ENCODE measurements at places on chromosomes 7 and 10.

DNA sequence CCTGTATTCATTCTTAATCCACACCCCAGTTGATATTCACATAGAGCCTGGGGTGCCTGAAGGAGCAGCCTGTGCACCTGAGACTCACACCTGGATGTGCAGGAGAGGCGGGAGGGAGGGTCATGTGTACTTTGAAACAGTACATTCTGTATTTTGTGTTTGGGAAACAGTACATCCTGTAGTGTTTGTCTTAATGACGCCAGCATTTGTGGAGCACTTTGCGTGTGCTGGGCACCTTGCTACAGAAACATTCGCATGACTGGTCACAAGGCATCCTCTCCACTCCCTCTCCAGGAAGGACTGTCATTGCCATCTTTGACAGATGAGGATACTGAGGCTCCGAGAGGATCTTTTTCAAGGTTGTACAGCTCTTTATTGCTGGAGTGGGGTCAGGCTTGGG is 132.1 kb downstream of the TACC2 start:
- DNase-seq, result no peak

DNA sequence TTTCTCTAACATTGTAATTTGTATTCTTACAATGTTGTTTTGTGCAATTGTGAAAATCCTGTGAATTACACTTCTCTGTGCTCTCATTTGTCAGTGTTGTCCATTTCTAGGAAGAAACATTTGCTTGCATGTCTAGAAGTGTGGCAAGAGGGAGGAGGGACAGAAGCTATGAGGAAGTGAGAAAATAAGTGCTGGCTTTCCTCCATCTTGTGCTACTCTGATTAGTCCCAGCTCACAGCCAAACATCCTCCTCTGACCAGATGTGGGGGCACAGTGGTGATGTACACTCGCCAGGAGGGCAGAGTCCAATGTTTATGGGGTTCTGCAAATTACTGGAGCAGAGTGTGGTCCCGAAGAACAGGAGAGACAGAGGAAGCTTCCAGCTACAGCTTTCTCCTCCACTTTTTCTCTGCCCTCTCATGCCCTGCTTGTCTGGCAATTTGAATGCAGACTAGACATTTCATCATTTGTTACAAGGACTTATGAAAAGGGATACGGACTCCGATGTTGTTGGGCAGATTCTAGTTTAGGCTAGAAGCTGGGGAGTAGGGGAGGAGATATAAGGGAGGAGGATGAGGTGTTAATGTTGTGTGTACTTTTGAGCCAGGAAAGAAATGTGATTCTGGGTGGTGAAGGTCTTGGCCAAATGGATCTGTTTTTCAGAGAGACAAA is 131.0 kb upstream of the C1GALT1 start:
- no peak for DNase-seq

DNA sequence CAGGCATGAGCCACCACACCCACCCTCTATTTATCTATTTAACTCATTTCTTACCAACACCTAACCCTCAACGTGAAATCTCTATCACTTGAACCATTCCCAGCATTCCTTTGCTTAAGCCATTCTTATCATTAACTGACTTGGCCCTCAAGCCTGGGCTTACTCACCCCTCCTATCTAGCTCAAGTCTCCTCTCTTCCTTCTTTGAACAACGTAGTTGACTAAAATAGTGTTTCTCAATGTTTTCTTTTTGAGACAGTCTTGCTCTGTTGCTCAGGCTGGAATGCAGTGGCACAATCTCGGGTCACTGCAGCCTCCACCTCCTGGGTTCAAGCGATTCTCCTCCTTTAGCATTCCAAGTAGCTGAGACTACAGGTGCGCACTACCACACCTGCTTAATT is 7.0 kb downstream of the ANXA7 start:
- DNase-seq, result no peak

DNA sequence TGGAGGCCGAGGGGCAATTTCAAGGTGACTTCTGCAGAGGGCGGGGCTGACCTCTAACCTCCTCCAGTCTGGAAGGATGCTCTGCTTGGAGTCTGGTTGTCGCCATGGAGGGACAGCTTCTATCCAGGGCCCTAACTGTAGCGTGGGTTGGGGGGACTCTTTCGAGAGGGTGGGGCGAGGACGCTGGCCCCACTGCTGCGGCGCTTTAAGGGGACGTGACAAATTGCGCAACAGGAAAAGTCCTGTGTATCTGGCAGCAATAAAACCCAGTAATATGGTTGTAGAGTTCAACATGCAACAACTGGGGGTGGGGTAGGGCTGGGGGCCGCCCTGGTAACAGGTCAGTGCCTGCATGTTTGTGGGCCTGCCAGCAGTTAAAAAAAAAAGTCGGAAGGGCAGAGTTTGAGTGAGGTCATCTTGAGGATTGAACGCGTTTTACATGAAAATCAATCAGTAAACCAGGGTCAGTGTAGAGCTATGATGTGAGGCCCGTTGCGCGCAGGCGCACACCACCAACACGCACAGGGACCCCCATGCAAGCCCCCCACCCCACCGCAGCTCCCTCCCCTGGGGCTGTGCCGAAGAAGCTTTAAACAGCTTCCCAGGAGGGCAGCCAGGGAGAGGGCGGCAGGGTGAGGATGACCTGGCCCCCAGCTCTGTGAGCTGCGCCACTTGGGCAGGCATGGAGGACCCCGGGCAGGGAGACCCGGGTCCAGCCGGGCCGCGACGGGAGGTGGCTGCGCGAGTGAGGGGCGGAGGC is 4.3 kb downstream of the SHH start:
- no peak for DNase-seq

DNA sequence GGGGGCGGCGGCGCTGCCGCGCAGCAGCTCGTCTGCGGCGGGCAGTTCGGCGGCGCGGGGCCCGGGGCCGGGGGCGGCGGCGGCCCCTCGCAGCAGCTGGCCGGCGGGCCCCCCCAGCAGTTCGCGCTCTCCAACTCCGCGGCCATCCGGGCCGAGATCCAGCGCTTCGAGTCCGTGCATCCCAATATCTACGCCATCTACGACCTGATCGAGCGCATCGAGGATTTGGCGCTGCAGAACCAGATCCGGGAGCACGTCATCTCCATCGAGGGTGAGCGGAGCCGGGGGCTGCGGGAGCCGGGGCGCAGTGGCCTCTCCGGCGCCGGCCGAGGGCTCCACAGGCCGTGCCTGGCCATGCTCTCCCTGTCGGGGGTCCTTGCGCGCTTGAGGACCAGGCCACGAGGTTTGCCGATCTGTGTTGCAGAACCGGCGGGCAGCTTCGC is 548 bp downstream of the AGAP3 start:
- DNase-seq, result no peak

- DNase-seq, result no peak
Measured at GRCh38 chr7:124155432-124156022, 122.7 kb upstream of the TMEM229A start.

DNA sequence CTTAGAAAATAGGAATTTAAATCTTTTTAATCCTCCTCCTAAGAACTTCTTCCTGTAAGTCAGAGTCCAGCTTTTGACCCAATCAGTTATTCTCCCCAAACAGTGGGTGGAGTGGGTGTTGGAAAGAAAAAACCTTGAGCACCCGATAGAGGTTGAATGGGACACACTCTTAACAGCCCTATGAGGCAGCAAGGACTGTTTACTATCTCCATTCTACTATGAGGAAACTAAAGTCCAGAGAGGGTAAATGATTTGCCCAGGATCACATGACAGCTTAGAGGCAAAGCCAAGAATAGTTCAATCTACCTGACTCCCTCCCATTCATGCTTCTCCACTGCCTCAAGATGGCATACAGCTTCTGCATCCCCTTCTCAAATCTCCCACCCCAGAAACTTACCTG is 57.6 kb upstream of the SLC35B4 start:
- no peak for DNase-seq

- no peak for DNase-seq
Measured at GRCh38 chr10:11551104-11551503, 60.3 kb downstream of the USP6NL start.

GRCh38 chr10:96271016-96271815 is at the start of gene BLNK:
Gene BLNK (minus strand): TSS chr10:96271569. CDS start chr10:96271398, 171 bp downstream.
- no peak for DNase-seq

- no peak for DNase-seq
Measured at GRCh38 chr7:94576316-94576715, 66.7 kb downstream of the CASD1 start.

- DNase-seq, result no peak
Measured at GRCh38 chr10:5071411-5072198, 22.6 kb upstream of the AKR1C3 start.

DNA sequence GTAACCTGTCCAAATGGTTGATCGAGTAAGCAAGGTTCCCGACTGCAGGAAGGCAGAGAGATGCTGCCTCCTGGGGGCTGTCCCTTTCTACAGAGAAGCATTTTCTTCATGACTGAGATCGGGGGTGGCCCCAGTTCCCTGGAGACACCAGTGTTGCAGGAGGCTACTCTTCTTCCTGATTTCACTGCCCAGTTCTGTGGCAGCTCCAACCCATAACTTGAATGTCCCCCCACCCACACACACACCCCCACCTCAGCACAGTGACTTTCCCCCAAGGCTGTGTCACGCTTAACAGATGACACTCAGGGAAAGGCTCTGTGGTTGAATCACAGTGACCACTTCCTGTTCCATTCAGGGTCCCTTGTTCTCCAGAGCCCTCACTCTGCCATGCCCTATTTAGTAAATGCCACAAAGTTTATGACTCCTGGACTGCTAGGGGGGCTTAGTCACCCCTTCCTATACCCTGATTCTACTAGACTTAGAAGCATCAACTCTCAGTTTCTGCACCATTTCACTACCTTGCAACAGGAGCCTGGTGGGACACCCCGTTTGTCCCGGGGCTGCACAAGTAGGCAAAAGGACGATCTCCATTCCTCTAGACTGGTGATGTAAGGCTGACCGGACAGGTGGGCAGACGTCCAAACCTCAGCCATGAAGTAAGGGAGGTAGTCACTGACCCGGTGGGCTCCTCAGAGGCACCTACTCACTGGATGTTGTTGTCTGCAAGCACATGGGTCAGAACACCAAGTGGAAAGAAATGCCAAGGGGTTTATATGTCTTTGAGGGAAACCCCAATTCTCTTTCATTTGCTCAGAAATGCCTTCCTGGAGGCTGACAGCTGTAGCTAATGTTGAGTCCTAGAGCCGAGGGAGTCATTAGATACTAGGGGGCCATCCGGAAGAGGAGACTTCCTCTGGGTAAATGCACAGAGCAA is 31.3 kb upstream of the SMC3 start:
- peak; percentile 71 for DNase-seq

- DNase-seq, result no peak
Measured at GRCh38 chr7:46524350-46524749, 603.3 kb upstream of the IGFBP3 start.

GRCh38 chr7:80146545-80147182 is 12.0 kb downstream of the GNAI1 start:
- no peak for DNase-seq

DNA sequence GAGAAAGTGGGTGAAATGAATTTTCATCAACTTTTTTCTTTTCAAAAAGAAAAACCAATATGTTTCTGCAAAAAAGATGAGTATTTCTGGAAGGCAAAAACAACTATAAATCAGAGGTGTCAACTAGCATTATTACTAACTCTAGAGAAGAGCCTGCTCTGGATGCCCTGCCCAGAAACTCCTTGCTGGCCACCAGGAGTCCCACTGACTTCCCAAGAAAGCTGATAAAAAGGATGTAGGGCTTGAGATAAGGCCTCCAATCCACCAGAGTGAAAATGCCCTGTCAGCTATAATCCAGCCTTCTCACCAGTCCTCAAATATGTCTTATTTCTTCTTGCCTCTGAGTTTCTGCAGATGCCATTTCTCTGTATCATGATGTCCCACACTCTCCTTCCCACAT is 16.7 kb upstream of the FZD1 start:
- DNase-seq, result no peak

DNA sequence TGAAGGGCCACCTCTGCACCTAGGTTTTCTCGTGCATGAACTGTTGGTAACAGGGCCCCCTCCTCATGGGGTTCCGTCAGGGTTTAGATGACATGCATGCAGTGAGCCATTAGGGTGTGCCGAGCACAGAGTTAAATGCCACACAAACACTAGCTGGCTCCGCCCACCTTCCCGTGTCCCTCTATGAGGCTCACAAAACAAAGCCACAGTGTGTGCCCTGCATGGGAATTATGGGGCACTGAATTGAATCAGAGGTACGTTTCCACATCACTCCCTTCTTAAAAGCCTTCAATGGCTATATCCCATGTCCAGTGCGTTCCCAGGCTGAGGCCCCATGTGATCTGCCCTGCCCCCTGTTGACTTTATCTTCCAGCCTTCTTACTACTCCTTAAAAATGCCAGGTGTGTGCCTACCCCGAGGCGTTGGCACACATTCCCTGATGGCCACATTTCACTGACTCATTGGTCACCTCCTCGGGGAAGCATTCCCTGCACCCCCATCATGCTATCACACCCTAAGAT is 35.7 kb downstream of the GSDME start:
- no peak for DNase-seq

GRCh38 chr10:96509017-96509641 is 4.6 kb downstream of the TLL2 start:
- no peak for DNase-seq

- DNase-seq, result no peak
Measured at GRCh38 chr7:99373091-99374066, 1.2 kb upstream of the ARPC1B start.

- DNase-seq, result no peak
Measured at GRCh38 chr7:72336382-72336631, 75.8 kb downstream of the CALN1 start.

DNA sequence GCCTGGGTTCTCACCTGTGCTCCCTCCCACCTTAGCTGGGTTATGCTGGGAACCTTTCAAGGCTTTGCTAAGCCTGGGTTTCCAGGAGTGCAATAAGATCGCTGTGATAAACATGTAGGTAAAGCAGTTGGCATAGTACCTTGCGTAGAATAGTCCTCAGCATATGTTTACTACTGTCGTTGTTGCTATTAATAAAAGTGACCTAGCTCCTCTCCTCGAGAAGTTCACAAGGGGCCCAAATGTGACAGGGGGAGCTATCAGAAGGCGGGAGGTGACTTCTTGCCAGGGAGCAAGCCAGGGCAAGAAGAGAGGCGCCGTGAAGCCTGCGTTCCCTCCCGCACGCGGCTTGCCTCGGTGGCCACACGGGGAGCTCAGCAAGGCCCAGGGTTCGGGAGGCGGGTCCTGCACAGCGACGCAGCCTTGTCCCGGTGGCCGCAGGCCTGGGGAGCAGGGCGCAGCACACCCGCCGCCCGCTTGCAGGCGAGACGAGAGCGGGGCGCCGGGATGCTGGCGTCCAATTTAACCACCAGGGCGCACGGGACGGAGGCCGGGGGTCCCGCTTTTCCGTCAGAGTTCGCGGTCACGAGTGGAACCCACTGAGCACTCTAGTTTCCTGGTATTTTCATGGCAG is 106.2 kb downstream of the SNX10 start:
- DNase-seq, result no peak

DNA sequence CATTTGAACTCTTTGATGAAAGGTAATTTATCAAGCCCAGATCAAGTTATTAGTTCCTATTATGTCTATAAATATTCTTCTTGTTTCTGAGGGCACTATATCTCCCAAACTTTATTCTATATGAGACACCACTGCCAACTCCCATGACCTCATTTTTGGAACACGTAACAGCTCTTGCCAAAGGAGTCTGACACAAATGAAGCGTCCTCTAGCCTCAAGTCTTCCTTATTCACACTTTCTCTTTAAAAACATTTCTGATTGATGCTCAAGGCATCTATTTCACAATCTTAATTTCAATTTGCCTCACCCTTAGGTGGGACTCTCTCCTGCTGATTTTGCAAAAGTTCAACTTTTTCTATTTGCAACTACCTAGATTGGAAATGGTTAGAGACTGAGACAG is 848.4 kb downstream of the GATA3 start:
- no peak for DNase-seq

GRCh38 chr10:76974017-76974691 is 663.5 kb downstream of the KCNMA1 start:
- DNase-seq, result no peak

Data from activated CD8-positive, alpha-beta memory T cell treated with anti-CD3 and anti-CD28 coated beads, Interleukin-2, amount 50 U/mL, for 4 hours (primary cell).